ENCODE measurements at places on chromosomes 5 and 9. TPM values are rescaled to one million over a fixed set of nuclear protein-coding genes. Genes with fewer than 3 reads are reported as not detected.

Gene BTNL9
- total RNA-seq, result 42.0 TPM

Gene FYB1
- 13.2 TPM for total RNA-seq

DNA sequence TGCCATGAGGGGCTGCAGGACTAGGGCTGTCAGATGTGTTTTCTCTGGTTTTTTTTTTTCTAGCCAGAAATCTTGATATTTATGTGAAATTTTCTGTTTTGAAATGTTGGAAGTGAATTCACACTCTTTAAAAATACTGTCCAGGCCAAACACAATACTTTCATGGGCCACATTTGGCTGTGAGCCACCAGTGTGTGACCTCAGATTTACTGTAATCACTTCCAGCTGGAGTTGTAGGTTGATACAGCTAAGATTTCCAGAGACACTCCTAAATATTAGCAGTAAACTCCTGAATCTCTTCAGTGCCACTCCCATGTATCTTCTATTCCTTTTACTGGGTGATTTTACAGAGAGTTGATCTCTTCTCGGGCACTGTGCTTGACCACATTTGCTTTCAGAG, 92.2 kb upstream of the CKMT2 start:
- no peak for DNase-seq

- no peak for DNase-seq
Observed at GRCh38 chr9:127346584-127346983, 50.4 kb upstream of the SLC2A8 start.

Gene KIAA0825
- total RNA-seq, result 4.2 TPM

Gene ZNF367
- total RNA-seq, result 2.7 TPM
